ENCODE measurements at places on chromosomes 5 and 9. TPM values are rescaled to one million over a fixed set of nuclear protein-coding genes. Genes with fewer than 3 reads are reported as not detected.

GRCh38 chr5:110840347-110840960 is 101.6 kb downstream of the SLC25A46 start:
- DNase-seq, result no peak

GRCh38 chr5:130923543-130924124 is 241.4 kb downstream of the HINT1 start:
- DNase-seq, result no peak

GRCh38 chr5:122484103-122484502 is 172.1 kb downstream of the SNCAIP start:
- no peak for DNase-seq

GRCh38 chr5:163436515-163436914 is 880 bp upstream of the CCNG1 start:
- no peak for DNase-seq

DNA sequence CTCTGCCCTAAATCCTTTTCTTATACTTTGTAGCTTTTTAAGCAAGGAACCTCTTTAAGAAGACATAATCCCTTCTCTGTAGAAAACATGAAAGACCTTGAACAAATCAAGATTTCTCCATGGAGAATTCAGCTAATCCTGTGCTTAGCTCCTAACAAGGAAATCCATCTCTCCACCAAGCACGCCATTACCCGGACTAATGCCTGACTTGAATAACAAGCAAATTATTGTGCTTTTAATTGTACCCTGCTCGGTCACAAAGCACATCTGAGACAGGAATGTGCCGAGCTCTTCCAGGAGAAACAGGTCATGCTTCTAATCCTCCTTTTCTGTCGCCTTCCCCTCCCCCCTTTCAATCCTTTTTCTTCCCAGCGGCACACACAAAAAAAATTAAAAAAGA is 141.3 kb downstream of the PSAT1 start:
- DNase-seq, result no peak

GRCh38 chr5:135546912-135547311 is 11.1 kb upstream of the NEUROG1 start:
- no peak for DNase-seq

DNA sequence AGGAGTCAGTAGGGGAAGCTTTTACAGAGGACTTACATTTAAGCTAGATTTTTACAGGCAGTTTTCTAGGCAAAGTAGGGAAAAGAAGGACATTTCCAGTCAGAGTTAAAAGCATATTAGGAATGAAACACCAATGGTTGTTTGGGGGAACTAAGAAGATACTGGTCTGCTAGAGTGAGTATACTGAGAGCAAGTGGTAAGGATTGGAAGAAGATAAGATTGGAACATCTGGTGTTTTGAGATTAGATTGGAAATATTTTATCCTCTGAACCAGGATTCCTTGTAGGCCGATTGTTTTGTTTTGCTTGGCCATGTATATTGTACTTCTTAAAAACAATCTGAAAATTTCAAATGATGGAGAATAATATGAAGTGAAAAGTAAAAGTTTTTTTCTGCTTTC is 7.7 kb downstream of the FBXO38 start:
- no peak for DNase-seq

GRCh38 chr9:9299134-9299533 is 1313.7 kb downstream of the PTPRD start:
- DNase-seq, result no peak

DNA sequence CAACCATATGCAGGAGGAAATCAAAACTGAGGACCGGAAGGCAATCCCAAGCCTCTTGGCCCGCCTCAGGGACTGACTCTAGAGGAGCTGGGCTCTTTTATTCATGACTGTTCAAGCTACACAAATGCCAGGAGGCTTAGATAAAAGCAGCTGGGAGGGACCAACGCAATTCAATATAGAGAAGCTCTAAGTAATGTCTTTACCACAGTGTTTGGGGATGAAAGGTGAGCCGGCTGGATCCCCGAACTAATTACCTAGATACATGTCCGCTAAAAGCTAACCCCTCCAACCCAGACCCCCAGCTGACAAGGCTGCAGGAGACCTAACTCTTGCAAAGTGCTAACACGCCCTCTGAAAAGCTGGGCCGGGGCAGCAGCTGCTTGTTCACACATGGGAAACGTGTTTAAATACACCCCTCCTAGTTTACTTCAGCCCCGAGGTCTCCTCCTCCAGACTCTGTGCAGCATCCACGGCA is 67.5 kb downstream of the TLE1 start:
- DNase-seq, result no peak

DNA sequence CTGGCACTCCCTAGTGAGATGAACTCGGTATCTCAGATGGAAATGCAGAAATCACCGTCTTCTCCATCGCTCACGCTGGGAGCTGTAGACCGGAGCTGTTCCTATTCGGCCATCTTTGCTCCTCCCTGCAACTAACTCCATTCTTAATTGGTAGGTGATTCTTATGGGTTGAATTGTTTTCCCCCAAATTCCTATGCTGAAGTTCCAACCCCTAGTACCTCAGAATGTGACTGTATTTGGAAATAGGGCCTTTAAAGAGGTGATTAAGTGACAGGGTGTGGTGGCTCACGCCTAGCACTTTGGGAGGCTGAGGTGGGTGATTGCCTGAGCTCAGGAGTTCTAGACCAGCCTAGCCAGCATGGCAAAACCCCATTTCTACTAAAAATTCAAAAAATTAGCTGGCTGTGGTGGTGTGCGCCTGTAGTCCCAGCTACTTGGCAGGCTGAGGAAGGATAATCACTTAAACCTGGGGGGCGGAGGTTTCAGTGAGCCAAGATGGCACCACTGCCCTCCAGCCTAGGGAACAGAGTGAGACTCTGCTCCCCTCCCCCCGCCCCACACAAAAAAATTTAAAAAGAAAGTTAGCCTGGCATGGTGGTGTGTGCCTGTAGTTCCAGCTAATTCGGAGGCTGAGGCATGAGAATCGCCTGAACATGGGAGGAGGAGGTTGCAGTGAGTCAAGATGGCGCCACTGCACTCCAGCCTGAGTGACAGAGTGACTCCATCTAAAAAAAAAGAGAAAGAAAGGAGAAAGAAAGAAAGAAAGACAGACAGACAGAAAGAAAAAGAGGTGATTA is 25.2 kb upstream of the FOCAD start:
- DNase-seq, result no peak

DNA sequence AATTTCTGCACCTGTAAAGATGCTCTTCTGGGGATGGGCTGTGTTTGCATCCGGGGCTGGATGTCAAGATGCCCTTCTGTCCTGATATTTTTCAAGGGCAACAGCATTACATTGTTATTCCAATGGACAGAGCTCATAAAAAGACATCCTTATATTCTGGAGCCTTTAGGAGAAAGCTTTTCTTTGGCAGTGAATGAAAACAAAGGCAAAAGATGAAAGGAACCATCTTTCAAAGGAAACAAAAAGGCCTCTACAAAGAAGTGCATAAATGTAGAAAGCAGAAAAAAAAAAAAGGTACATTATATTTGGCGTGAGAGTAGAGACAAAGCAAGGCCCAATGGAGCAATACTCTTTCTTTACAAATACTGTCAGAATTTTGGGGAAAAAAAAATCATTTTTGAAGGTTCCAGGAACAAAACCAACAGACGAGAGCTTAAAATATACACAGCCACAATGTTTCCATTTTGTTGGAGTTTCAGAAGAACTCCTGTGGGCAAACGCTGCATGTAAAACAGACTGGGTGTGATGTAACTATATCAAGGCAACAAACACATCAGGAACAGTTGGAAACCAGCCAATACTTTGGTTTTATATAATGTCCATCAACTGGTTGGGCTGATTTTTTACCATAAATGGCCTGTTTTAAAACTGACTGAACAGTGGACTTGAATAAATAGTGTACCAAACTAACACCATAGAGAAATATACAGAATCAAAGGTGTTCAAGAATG is 885.6 kb upstream of the DMAC1 start:
- no peak for DNase-seq

GRCh38 chr9:28718226-28718625 is 1144.9 kb upstream of the C9orf72 start:
- no peak for DNase-seq

DNA sequence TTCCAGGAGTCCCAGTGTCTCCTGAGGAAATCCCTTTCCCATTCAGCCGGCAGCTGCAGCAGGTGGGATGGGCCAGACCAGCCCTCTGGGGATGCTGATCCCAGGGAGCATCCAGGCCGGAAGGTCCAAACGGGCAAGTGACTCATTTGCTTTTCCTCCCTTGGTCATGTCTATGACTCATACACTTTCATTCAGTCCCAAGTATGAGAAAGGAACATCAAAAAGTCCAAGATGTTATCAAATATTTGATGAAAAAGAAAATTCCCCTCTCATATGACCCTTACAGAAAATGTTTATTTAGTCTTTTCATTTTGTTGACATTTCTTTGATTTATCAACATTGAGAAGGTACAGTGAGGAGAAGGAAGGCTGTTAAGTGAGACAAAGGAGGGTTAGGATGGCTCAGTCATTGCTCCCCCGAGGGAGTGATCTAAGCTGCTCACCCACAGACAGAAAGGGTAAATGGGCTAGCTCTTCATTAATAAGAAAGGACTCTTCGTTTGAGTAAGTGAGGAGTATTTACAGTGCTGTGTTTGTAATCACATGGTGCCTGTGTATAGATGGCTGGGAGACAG is 117.6 kb upstream of the ANKRD55 start:
- DNase-seq, result no peak

DNA sequence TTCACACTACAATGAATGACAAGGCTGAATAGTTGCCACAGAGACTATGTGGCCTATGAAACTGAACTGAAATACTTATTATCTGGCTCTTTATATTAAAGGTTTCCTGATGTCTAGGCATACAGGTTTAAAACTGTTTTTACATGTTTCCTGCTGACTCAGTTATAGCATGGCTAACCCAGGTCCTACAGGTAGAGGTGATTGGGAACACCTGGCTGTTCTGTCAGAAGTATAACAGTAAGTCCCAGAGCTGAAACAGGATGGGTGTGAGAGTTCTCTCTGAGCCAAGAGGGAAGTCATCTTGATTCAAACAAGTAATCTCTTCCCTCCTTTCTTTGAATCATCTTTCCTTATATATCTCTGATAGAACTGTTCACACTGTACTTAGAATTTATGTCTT is 4.9 kb upstream of the ADGRV1 start:
- DNase-seq, result no peak

STPG3 gene
- total RNA-seq, result 0.28 TPM

TMC1 gene
- total RNA-seq, result not detected

PCDHGA3 gene
- not detected for total RNA-seq

ARL14EPL gene
- total RNA-seq, result not detected

NRARP gene
- 1.9 TPM for total RNA-seq

CCL21 gene
- not detected for total RNA-seq

BTNL8 gene
- not detected for total RNA-seq

NINJ1 gene
- total RNA-seq, result 59.9 TPM

Measured in CD8-positive, alpha-beta memory T cell (primary cell).